ENCODE measurements at places on chromosomes 4 and X.

DNA sequence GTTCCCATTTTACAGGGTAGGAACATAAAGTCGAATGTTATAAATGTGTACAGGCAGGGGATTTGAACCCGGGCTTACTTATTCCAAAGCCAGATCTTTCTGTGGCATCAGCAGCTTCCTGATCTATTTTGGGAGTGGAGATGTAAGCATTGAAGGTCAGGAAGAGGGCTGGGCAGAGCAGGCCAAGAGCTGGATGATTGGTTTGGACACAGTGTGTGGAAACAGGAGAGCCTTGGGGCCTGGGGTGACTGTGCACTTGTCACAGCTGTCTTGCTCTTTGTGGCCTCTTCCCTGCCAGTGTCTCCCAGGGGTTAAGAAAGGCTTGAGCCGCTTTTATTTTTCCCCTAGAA lies 127.9 kb upstream of the ENPP6 start:
- no peak for DNase-seq

- DNase-seq: no peak
These were observed 92.5 kb downstream of the PARM1 start for GRCh38 chr4:75025431-75025830.

DNA sequence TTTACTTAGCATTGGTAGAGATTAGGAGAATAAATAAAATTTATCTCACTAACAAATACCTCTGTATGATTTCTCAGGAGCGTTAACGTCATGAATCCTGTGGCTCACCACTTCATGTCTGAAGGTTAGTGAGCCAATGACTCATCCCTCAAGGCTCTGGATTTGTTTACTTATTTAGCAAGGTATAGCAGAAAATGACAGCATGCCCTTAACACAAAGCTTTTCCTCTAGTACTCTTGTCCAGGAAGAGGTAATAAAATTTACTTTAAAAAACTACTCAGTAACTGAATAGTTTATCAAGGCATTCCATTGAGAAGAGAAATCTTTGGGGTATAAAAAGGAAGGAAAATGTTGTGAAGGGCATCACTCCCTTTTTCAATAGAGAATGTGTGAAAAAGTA lies 823.8 kb downstream of the CCSER1 start:
- DNase-seq: no peak

DNA sequence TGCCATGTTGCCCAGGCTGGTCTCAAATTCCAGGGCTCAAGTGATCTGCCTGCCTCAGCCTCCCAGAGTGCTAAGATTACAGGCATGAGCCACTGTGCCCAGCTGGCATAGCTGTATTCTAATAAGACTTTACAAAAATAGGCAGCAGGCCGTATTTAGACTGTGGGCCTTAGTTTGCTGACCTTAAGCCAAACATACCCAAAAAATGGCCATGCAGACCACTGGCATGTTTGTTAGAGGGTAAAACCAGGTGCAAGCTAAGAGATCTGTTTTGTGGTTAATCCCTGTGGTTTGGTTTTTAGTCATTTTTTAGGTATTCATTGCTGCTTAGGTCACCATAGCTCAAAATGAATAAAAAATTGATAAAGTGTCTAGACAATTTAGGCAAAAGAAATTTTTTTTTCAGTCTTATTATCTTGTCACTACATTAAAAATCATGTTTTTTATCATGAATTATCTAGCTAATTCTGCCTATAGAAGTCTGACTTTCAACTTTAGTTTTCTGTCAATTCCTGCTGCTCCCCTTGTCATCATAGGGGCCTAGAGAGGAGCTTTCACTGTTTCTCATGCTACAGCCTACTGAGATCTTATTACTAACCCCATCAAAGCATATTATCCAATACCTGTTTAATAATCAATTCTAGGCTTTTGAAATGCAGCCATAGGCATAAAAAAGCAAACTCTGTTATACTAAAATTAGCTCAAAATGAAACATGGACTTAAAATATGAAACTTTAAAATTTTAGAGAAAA lies 7.5 kb upstream of the SPINK2 start:
- no peak for DNase-seq

DNA sequence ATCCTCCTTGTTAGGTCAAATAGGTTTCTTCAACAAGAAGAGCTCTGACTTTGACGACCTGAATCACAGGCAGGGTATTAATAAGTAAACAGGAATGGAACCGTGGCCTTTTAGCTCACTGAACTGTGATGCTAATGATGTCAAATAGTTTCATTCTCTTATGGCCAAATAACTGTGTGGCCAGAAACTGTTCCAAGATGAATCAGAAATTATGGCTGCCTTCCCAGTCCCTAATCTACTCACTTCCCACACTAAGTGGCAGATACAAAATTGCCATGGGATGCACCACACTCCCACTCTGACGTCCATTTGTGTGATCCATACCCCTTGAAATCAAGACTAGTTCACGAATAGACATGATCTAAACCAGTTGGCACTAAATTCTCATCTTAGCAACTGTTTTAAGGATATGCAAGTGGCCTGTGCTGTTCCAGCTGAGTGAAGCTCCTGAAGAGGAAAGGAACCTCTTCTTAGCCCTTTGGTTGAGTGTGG lies 455.4 kb downstream of the IL15 start:
- DNase-seq: peak; percentile 97

- DNase-seq: no peak
These were observed 85.9 kb downstream of the CLDN34 start for GRCh38 chrX:10052906-10053625.
